ENCODE measurements at places on chromosomes 7 and 10. TPM values are rescaled to one million over a fixed set of nuclear protein-coding genes. Genes with fewer than 3 reads are reported as not detected.
A peak's percentile ranks its signal among the peaks of the same experiment; 100 is the strongest.

TRIM50 gene
- 14.0 TPM for polyA plus RNA-seq

NKX6-2 gene
- polyA plus RNA-seq = not detected

FGFBP3 gene
- 1.3 TPM for polyA plus RNA-seq

ARHGEF5 gene
- 15.2 TPM for polyA plus RNA-seq

COBL gene
- 9.8 TPM for polyA plus RNA-seq

MNX1 gene
- polyA plus RNA-seq = not detected

TBX20 gene
- not detected for polyA plus RNA-seq

SNCG gene
- 92.8 TPM for polyA plus RNA-seq

DNA sequence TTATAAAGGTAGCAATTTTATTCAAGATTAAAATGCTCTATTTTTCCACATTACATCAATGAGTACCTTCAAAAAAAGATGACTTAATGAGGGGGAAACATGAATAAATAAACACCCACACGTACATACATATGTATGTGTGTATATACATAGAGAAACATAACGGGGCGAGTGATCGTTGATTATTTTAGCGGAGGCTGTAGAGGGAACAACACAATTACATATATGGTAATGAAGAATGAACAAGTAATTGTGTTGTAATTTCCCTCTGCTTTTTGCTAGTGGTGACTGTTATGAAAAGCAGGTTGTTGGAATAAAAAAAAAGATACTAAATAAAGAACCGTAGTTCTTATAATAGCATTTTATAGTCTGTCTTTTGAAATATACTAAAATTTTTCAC is 63.2 kb downstream of the CACNB2 start:
- DNase-seq = no peak
- no peaks in the 10 kb centered on the region for H3K4me1 ChIP-seq
- H3K27ac ChIP-seq = no peak overlapping the region
- H3K36me3 ChIP-seq = no peaks in the 10 kb centered on the region

DNA sequence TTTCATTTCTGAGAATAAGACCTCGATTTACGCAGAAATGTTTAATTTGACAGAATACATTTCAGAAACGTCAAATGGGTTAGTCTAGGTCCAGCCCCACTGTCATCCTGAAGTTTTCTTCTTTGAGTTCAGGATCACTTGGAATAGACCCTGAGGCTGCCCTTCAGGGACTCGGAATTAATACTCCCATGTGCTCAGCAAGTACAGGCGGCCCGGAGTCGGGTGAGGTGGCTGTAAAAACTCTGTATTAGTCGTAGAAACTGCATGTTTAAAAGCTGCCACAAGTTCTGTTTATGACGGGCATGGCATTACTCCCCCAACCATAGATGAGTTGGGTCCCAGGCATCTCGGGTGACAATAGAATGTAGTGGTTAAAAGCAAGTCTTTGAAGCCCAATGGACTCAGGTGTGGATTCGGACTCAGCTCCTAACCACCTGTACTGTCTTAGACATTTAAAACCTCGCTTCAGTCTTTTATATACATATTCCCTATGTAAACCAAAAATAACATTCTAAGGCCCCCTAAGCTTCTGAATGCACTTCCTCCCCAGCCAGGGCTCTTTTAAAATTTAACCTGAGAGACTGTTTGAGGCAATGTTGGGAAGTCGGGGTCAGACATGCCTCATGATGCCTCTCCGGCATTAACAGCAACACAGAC is 216.3 kb downstream of the ADARB2 start:
- H3K36me3 ChIP-seq = no peaks in the 10 kb centered on the region
- DNase-seq = no peak
- peaks cover 2% of the 10 kb centered on the region for H3K4me1 ChIP-seq
- H3K27me3 ChIP-seq = no peaks in the 10 kb centered on the region
- H3K27ac ChIP-seq = no peak overlapping the region

DNA sequence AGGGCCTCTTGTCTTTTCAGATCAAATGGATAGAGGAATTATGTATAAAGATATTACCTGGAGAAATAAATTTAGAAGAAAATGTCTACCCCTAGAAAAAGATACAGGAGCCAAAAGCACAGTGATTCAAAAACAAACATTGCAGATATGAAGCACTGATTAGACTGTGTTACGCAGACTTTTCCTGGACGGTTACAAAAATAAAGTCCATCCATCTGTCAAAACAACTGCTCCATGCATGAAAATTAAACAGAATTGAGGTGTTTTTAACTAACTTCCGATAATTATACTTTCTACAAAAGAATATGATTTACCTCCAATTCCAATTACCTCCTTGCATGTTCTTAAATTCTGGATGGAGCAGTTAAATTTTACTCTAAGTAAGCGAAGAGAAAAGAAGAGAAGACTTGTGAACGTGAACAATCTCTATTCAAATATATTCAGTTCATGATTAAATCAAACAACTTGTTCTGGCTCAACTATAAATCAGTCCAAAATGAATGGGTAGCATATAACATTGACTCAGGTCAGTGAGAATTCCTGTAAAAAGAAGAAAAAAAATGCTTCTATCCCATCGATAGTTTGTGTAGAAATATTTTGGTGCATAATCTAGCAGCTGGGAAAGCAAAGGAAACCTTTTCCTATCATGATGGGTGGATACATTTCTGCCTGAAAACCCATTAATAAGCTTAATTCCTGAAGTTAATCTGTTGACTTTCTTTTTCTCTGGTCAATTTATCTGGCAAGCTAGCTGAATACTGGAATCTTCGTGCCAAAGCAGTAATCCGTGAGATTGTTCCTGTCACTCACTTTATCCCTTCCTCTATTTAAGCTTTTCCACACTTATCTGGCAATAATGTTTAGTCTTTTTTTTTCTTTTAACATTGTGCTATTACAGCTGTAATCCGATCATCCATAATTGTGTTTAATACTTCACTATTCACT is 80.4 kb downstream of the SEMA3A start:
- no peak overlapping the region for H3K4me3 ChIP-seq
- H3K27ac ChIP-seq = no peak overlapping the region
- no peaks in the 10 kb centered on the region for H3K27me3 ChIP-seq
- H3K36me3 ChIP-seq = no peaks in the 10 kb centered on the region

DNA sequence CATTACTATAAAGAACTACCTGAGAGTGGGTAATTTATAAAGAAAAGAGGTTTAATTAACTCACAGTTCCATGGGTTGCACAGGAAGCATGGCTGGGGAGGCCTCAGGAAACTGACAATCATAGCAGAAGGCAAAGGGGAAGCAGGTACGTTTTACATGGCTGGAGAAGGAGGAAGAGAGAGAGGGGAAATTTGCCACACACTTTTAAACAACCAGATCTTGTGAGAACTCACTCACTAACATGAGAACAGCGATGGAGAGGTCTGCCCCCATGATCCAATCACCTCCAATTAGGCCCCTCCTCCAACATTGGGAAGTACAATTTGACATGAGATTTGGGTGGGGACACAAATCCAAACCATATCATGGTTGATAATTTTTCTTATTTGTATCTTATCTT is 51.8 kb upstream of the PPP1R9A start:
- H3K27ac ChIP-seq = no peak overlapping the region
- no peak overlapping the region for H3K4me3 ChIP-seq
- no peaks in the 10 kb centered on the region for H3K4me1 ChIP-seq
- no peaks in the 10 kb centered on the region for H3K36me3 ChIP-seq
- no peaks in the 10 kb centered on the region for H3K27me3 ChIP-seq

DNA sequence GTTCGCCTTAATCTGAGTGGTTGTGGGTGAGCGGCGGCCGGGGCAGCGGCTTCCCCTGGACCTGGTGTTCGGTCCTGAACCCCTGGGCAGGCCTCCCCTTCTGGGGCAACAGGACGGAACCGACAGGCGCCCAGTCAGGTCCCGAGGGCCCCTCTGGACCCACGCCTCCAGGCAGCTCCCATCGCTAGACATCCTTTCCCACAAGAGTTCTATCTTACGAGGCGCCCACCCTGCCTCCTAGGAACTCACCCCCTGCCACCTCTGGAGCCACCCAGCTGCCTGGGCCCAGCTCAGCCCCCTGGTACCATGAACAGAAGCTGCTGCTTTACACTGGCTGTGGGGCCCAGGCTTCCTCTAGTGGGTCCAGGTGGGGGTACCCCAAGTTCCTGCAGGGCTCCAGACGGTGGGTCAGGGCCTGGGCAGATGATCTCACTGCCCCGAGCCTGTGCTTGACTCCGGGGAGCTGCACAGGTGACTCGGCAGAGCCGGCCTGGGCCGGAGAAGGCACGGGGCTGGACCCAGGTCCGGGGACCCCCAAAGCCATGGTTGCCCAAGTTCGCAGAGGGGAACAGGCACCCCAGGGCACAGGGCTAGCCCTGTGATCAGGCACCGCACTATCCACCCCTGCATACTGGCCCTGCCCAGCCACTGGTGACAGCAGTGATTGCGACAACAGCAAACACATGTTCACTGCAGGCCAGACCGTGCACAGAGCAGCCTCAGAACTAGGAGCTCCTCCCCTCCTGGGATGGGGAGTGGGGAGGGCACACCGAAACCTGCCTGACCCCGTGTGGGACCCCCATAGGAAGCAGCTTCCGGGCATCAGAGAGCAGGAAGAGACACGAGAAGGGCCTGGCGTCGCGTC is 180.3 kb downstream of the ELFN1 start:
- H3K27ac ChIP-seq = no peak overlapping the region
- DNase-seq = peak; percentile 73
- no peaks in the 10 kb centered on the region for H3K4me1 ChIP-seq
- no peaks in the 10 kb centered on the region for H3K36me3 ChIP-seq
- no peaks in the 10 kb centered on the region for H3K27me3 ChIP-seq
- H3K4me3 ChIP-seq = no peak overlapping the region

DNA sequence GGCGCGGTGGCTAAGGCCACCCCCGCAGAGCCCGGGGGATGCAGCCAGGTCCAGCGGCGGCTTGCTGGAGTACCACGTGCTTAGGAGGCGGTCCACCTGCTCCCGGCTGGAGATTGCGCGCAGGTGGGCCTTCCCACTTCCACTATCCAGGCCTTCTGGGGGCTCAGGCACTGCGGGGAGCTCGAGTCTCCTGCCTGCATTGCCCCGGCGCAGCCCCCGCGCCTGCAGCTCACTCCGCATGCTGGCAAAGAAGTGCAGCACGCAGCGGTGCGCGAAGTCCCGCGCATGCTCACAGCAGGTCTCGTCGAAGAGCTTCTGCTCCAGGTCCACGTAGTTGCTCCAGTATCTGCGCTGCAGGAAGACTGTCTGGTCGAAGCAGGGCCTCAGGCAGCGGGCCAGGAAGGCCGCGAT is 5.8 kb downstream of the CALHM3 start:
- H3K27me3 ChIP-seq = no peaks in the 10 kb centered on the region
- H3K4me1 ChIP-seq = no peaks in the 10 kb centered on the region
- peak; percentile 73 for DNase-seq
- H3K36me3 ChIP-seq = no peaks in the 10 kb centered on the region
- no peak overlapping the region for H3K27ac ChIP-seq
- H3K4me3 ChIP-seq = no peak overlapping the region
